Activated CD8-positive, alpha-beta memory T cell treated with anti-CD3 and anti-CD28 coated beads for 1 hour (primary cell): ENCODE measurements at places on chromosomes 3 and 15.

DNA sequence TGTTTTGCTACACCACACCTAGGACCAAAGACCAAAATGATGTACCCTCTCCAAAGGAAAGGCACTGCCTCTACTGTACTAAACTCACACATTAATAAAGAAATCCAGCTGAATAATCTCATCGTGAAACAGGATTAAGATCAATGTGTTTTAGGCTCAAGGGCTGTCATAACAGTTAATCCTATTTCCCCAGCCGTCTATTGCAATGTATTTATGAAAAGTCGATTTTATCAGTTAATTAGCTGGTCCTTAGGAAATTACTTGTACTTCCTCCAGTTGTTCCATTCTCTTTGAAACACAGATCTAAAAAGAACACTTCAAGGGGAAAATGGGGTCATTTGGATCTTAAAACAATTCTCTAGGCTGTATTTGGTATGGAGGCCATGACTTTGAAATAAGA is 8.5 kb downstream of the ETV5 start:
- no peak for DNase-seq

DNA sequence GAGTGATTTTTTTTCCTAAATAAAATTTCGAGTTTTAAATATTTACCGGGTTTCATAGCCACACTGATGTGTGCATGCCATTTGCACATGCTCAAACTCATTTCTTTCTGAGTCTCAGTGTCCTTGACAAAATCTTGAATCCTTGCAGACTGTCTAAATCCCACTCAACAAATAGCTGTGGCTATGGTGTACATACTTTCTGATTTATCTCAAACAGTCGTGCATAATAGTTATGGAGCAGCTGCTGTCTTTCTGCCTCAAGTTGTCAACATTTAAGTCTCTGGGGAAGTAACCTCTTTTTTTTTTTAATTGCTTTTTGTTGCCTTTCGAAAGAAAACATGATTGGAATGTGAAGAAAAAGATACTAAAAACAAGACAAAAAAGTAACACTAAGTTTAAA is 52.8 kb upstream of the UTS2B start:
- no peak for DNase-seq

- no peak for DNase-seq
These were observed 58.6 kb upstream of the MNS1 start for GRCh38 chr15:56523521-56523920.

GRCh38 chr3:56111606-56112304 is 356.5 kb downstream of the ERC2 start:
- DNase-seq: no peak

DNA sequence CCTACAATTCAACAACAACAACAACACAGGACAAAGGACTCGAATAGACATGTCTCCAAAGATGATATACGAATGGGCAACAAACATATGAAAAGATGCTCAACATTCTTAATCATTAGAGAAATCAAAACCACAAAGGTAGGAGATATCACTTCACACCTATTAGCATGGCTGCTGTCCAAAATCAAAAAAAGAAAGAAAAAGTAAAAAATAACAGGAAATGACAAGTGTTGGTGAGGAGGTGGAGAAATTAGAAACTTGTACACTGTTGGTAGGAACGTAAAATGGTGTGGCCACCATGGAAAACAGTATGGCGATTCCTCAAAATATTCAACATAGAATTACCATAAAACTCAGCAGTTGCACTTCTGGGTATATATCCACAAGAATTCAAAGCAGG is 312.3 kb upstream of the STT3B start:
- no peak for DNase-seq

DNA sequence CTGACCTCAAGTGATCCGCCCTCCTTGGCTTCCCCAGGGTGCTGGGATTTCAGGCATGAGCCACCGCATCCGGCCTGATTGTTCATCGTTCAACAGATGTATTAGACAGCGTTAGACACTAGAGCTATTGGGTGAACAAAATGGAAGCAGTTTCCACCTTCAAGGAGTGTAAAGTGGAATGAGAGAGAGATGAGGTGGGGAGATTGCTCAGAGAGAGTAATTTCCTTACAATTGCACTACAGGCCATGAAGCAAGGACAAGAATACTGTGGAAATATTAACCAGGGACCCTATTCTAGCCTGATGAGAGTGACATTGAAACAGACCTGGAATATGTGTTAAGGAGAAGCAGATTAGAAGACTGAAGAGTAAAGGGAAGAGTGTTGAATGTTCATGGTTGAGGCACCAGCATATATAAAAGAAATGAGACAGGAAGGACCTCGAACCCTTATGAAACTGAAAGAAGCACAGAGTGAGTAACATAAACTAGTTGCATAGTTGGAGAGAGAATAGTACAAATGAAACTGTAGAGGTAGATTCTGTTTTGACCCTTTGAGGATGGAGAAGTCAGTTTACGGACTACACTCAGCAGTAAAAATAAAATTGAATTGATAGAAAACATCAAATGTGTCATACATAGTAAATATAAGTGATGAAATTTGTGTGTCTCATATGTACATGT is 7.2 kb downstream of the RTF1 start:
- no peak for DNase-seq
